ENCODE measurements at places on chromosomes 3 and 15.

DNA sequence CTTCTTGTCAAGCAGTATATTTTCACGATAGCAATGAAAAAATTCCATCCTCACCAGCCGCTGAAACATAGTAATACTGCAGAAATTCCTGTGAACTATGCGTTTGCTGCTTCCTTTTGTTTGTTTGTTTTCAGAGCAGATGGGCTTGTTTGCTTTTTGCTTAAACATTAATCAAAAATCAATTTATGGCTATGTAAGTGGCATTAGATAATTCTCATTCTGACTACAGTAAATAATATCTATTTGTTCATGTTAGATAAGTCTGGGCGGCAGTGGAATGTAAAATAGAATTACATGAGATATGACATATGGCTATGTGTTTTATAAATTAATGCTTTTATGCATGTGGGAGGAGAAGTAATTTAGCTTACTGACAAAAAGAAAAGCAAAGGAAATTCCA is 163.7 kb downstream of the PGPEP1L start:
- no peak for DNase-seq
- no peak overlapping the region for H3K4me3 ChIP-seq
- no peaks in the 10 kb centered on the region for H3K36me3 ChIP-seq
- peaks cover 59% of the 10 kb centered on the region for H3K4me1 ChIP-seq
- H3K27me3 ChIP-seq: no peaks in the 10 kb centered on the region

DNA sequence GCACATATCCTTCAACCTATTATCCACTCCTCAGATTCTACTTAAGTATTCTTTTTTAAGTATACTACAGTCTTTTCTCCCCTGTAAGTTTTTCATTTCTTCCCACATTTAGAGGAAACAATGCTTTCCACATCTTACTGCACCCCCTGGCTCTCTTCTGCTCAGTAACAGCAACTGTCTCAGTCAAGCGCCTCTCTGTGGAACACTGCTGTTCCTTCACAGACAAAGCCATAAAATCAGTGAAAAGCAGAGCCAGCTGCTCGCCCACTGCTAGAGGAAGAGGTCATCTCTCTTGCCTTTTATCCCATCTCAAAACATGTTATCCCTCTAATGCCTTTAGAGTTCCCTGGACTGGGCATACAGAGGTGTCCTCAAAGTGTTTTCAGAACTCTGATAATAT is 24.8 kb downstream of the SERP1 start:
- no peak overlapping the region for H3K4me3 ChIP-seq
- no peak for DNase-seq
- H3K4me1 ChIP-seq: no peaks in the 10 kb centered on the region
- no peak overlapping the region for H3K27ac ChIP-seq

DNA sequence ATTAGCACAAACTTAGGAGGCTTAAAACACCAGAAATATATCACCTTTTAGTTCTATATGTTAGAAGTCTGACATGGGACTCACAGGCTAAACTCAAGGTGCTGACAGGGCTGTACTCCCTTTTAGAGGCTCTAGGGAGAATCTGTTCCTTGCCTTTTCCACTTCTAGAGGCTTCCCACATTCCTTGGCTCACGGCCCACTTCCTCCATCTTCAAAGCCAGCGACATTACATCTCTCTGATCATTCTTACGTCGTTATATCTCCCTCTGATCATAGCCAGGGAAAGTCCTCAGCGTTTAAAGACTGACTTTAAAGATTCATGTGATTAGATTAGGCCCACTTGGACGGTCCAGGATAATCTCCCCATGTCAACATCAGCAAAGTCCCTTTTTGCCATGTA is 166.3 kb downstream of the GREM1 start:
- H3K27ac ChIP-seq: no peak overlapping the region
- no peaks in the 10 kb centered on the region for H3K36me3 ChIP-seq
- H3K4me3 ChIP-seq: no peak overlapping the region
- H3K27me3 ChIP-seq: no peaks in the 10 kb centered on the region

DNA sequence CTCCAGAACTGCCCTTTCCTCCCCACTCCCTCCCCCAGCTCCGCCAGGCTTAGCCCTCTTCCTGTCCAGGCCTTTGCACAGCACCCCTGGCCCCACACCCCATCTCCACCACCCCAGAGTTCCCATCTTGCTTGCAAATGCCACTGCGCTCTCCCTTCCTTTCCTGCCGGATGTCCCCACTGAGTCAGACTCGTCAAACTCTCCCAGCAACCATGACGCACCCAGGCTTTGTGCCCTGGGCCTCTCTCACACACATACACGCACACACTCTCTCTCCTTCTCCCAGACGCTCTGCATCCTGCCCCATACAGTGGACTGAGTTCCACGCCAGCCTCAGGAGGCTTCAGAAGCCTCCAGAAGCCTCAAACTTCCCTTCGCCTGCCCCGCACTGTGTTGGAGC is 2.8 kb upstream of the CCDC9B start:
- H3K27ac ChIP-seq: no peak overlapping the region
- H3K27me3 ChIP-seq: no peaks in the 10 kb centered on the region
- H3K4me1 ChIP-seq: no peaks in the 10 kb centered on the region
- no peaks in the 10 kb centered on the region for H3K36me3 ChIP-seq
- DNase-seq: no peak
- no peak overlapping the region for H3K4me3 ChIP-seq

- no peaks in the 10 kb centered on the region for H3K4me1 ChIP-seq
- no peaks in the 10 kb centered on the region for H3K36me3 ChIP-seq
Measured at GRCh38 chr15:85013785-85014184, 32.1 kb downstream of the PDE8A start.

DNA sequence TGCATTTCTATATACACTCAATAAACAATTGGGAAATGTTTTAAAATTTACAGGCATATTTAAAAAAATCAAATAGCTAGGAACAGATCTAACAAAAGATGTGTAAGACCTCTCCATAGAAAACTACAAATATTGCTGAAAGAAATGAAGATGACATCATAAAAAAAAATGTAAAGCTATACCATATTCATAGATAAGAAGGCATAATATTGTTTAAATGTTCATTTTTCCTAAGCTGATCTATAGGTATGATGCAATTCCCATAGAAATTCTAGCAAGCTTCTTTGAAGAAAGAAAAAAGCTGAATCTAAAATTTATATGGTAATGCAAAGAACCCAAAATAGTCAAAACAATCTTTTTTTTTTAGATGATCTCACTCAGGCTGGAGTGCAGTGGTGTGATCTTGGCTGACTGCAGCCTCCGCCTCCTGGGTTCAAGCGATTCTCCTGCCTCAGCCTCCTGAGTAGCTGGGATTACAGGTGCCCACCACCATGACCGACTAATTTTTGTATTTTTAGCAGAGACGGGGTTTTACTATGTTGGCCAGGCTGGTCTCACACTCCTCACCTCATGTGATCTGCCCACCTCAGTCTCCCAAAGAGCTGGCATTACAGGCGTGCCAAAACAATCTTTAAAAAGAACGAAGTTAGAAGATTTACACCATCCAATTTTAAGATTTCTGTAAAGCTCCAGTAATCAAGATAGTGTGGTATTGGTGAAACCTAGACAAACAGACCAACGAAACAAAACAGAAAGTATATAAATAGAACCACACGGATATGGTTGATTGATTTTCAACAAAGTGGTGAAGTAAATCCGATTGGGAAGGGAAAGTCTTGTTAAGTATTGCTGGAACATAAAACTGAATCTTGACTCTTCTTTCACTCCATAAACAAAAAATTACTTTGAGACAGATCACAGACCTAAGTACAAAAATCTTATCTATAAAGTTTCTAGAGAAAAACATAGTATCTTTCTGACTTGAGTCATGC is 6.3 kb upstream of the BHLHE40 start:
- H3K27ac ChIP-seq: no peak overlapping the region
- no peak for DNase-seq
- H3K36me3 ChIP-seq: no peaks in the 10 kb centered on the region
- no peak overlapping the region for H3K4me3 ChIP-seq
- peaks cover 15% of the 10 kb centered on the region for H3K4me1 ChIP-seq

GRCh38 chr3:12973827-12974226 is 99.4 kb downstream of the IQSEC1 start:
- 0 out of 2 replicates have a peak, but pooled peaks cover 2% of the 10 kb centered on the region for H3K27me3 ChIP-seq
- no peak overlapping the region for H3K4me3 ChIP-seq
- no peak overlapping the region for H3K27ac ChIP-seq
- no peaks in the 10 kb centered on the region for H3K36me3 ChIP-seq
- DNase-seq: no peak

- H3K27ac ChIP-seq: no peak overlapping the region
- no peaks in the 10 kb centered on the region for H3K27me3 ChIP-seq
- no peaks in the 10 kb centered on the region for H3K4me1 ChIP-seq
- no peaks in the 10 kb centered on the region for H3K36me3 ChIP-seq
- no peak overlapping the region for H3K4me3 ChIP-seq
- DNase-seq: no peak
Measured at GRCh38 chr15:76070921-76071635, 11.3 kb downstream of the TMEM266 start.

DNA sequence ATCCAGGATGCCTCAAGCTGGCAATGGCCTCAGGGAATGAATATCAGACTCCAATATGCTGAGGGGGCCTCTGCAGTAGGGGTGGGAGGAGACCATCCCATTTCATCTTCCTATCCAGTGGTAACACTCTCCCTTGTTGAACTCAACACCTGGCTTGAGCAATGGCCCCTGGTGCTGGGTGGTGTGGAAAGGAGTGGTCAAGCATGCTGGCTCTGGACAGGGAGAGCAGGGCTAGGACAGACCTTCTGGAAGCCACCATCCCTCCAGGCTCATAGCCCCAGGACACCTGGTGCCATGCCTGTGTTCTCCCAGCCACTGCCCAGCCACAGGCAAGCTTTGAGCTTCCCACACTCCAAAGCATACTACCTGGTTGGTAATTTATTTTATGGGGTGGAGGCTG is 9.6 kb downstream of the DNAH1 start:
- no peak overlapping the region for H3K27ac ChIP-seq
- no peak overlapping the region for H3K4me3 ChIP-seq
- no peaks in the 10 kb centered on the region for H3K4me1 ChIP-seq
- no peaks in the 10 kb centered on the region for H3K36me3 ChIP-seq

DNA sequence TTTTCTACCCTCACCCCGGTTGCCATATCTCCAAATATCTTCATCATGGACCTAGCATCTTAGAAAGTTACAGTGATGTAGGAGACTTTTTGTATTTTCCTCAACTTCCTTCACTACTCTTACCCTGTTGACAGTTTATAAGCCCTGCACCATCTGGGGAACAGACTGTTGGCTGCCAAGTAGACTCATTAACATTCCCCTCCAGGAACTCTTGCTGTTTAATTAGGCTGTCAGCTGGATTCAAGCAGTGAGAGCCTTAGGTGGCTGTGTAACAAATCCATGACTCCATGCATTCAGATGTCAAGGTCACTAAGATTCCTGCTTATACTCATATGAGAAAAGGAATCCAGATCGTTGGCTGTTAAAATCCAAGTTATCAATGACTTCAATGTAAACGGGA is 198.3 kb downstream of the NAALADL2 start:
- H3K4me1 ChIP-seq: peaks cover 16% of the 10 kb centered on the region
- peaks cover 11% of the 10 kb centered on the region for H3K36me3 ChIP-seq
- no peak for DNase-seq
- H3K4me3 ChIP-seq: no peak overlapping the region
- no peak overlapping the region for H3K27ac ChIP-seq

- no peak overlapping the region for H3K4me3 ChIP-seq
- DNase-seq: no peak
- no peak overlapping the region for H3K27ac ChIP-seq
- H3K27me3 ChIP-seq: no peaks in the 10 kb centered on the region
- H3K4me1 ChIP-seq: no peaks in the 10 kb centered on the region
Measured at GRCh38 chr3:45128950-45129349, 17.2 kb downstream of the CDCP1 start.

DNA sequence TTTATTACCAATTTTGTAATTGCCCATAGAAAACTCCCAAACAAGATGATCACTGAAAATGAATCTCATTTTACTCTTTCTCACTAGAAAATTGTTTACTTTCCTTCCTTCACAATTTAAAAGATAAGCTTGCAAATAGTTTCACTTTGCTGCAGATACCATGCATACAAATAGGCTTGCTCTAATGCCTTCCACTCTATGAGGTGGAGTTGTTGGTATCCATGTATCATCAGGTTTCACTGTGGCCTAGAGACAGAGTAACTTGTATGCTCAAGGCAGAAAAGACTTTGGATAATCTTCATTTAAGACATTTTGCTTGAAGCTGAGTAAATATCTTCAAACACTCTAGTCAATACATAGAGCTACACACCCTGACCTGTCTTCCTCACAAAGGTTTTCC is 60.8 kb downstream of the RYK start:
- no peaks in the 10 kb centered on the region for H3K27me3 ChIP-seq
- no peak overlapping the region for H3K4me3 ChIP-seq
- H3K36me3 ChIP-seq: no peaks in the 10 kb centered on the region
- peaks cover 6% of the 10 kb centered on the region for H3K4me1 ChIP-seq

DNA sequence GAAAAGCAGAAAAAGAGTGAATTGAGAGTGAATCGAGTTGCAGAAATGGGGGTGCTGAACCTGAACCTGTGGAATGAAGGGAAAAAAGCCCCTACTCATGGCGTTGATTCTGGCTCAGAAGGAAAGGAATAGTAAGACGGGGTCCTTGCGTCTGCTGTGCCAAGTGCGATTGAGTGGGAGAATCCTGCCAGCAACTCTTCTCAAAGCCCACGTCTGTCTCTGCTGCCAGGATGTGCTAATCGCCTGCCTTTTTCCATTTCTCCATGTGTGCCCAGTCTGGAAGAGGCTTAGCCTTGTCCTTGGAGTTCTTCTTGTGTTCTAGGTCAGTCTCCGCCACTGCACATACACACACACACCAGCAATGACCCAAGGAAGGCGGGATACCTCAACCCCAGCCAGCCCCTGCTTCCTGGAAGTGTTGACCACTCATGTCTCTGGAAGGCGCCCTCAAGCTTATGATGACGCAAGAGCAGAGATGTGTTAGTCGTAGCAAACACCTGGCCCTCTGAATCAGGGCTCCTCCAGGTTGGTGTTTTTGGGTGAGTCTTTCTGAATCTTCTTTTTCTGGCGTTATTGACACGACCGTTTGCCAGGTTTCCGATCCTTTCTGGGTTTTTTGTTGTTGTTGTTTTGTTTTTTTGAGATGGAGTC is 262.4 kb upstream of the PROK2 start:
- H3K36me3 ChIP-seq: no peaks in the 10 kb centered on the region
- no peaks in the 10 kb centered on the region for H3K27me3 ChIP-seq
- DNase-seq: no peak
- no peaks in the 10 kb centered on the region for H3K4me1 ChIP-seq

- H3K27me3 ChIP-seq: no peaks in the 10 kb centered on the region
- H3K4me1 ChIP-seq: no peaks in the 10 kb centered on the region
- no peak overlapping the region for H3K27ac ChIP-seq
Measured at GRCh38 chr3:81300324-81300927, 461.0 kb downstream of the GBE1 start.

DNA sequence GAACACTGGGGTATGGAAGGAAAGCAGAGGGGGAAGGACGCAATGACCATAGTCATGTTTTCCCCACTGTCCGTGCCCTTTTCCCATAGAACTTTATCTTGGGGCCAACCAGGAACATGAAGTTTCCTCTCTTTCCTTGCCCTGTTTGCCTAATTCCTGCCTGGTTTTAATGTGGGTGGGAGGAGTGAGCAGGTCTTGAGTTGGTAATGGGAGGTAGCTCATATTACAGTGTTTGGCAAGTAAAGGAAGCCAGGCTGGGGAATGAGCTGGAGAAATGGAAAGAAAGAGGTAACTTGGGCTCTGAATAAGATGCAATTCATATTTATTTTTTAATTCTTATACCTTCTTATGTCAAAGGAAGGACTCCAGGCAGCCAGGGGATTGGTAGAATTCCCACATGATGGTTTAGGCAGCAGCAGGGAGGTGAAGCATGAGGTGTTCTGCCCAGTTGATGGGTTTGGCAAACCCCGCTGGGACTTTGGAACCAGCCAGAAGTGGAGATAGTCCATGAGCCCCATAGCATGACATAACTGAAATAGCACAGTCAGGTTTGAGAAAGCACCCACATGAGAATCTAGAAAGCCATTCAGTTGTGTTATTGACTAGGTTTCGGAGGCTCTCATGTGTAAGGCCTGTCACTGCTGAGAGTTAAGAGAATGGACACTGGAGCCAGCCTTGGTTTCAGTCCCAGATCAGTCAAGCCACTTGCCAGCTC is 60.0 kb downstream of the CCK start:
- no peak overlapping the region for H3K27ac ChIP-seq
- H3K36me3 ChIP-seq: 0 out of 2 replicates have a peak, but pooled peaks cover 11% of the 10 kb centered on the region
- H3K4me3 ChIP-seq: no peak overlapping the region
- H3K4me1 ChIP-seq: no peaks in the 10 kb centered on the region

Measured in GM23338 (cell line).